ENCODE measurements at places on chromosomes 1 and 21.

DNA sequence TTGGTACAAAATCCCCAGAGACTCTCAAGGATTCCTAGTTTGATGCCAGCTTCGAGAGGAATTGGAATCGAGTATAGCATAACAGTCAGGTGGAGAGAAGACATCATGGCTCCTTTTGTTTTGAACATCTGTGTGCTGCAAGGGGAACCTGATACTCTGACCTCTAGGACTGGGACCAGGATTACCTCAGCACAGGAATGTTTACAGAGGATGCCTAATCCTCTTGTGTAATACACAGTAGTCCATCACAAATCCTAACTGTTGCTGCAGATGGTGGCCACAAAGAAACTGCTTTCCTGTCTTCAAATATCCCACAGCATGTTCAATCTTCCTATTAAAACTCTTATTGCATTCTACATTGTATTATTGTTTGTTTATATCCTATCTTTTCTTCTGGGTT is 111.8 kb upstream of the PRMT6 start:
- no peaks in the 10 kb centered on the region for H3K36me3 ChIP-seq
- H3K27me3 ChIP-seq, result no peaks in the 10 kb centered on the region
- H3K4me3 ChIP-seq, result no peak overlapping the region
- H3K4me1 ChIP-seq, result no peaks in the 10 kb centered on the region
- DNase-seq, result no peak

- H3K4me1 ChIP-seq, result peaks cover 4% of the 10 kb centered on the region
- no peak for DNase-seq
- H3K36me3 ChIP-seq, result no peaks in the 10 kb centered on the region
- no peak overlapping the region for H3K27ac ChIP-seq
These were observed 43.0 kb downstream of the TNFRSF8 start for GRCh38 chr1:12106153-12106552.

GRCh38 chr1:79575424-79575823 is 568.9 kb upstream of the ADGRL4 start:
- no peak overlapping the region for H3K27ac ChIP-seq
- H3K27me3 ChIP-seq, result no peaks in the 10 kb centered on the region
- no peaks in the 10 kb centered on the region for H3K36me3 ChIP-seq

GRCh38 chr1:151993734-151994496 is at the start of gene S100A10:
Gene S100A10, minus strand, starts transcription at chr1:151993859. Its CDS starts 7,629 bp downstream, at chr1:151986230.
- no peaks in the 10 kb centered on the region for H3K27me3 ChIP-seq
- H3K27ac ChIP-seq, result peak within 1 kb of the TSS; percentile 98
- H3K36me3 ChIP-seq, result no peaks in the 10 kb centered on the region
- peaks cover 48% of the 10 kb centered on the region for H3K4me1 ChIP-seq

- H3K36me3 ChIP-seq, result peaks cover 34% of the 10 kb centered on the region
- peaks cover 12% of the 10 kb centered on the region for H3K4me1 ChIP-seq
- no peak for DNase-seq
- no peak overlapping the region for H3K27ac ChIP-seq
These were observed 26.5 kb downstream of the GPR137B start for GRCh38 chr1:236168716-236169429.

GRCh38 chr1:2411801-2412394 is 466 bp downstream of the PEX10 start:
- H3K4me1 ChIP-seq, result peaks cover 23% of the 10 kb centered on the region
- peaks cover 9% of the 10 kb centered on the region for H3K27me3 ChIP-seq
- no peak for DNase-seq
- H3K27ac ChIP-seq, result peak overlapping the region; percentile 78
- peak overlapping the region; percentile 87 for H3K4me3 ChIP-seq

- peaks cover 14% of the 10 kb centered on the region for H3K27me3 ChIP-seq
- H3K4me1 ChIP-seq, result no peaks in the 10 kb centered on the region
- H3K36me3 ChIP-seq, result no peaks in the 10 kb centered on the region
- H3K27ac ChIP-seq, result no peak overlapping the region
- no peak for DNase-seq
These were observed 209.2 kb downstream of the MATN1 start for GRCh38 chr1:30514137-30514654.

DNA sequence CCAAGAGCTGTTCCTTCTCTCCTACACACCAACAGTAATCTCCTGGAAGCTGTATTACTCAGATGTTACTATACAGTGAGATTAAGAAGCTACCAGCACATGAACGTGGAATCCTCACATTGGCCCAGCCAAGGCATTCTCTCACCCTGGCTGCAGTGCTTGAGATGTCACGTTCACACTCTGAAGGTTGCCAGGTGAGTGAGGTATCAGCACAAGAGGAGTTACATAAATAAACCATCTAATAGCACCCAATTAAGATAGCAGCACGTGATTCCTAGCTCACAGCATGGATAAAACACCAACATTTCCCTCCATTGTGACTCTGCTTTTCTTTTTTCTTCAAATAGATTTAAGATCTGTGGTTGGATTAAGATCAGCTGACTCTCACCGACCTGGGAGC is 182.8 kb downstream of the PLPP3 start:
- peak overlapping the region; percentile 82 for H3K27ac ChIP-seq
- H3K36me3 ChIP-seq, result no peaks in the 10 kb centered on the region
- no peaks in the 10 kb centered on the region for H3K27me3 ChIP-seq
- no peak for DNase-seq

DNA sequence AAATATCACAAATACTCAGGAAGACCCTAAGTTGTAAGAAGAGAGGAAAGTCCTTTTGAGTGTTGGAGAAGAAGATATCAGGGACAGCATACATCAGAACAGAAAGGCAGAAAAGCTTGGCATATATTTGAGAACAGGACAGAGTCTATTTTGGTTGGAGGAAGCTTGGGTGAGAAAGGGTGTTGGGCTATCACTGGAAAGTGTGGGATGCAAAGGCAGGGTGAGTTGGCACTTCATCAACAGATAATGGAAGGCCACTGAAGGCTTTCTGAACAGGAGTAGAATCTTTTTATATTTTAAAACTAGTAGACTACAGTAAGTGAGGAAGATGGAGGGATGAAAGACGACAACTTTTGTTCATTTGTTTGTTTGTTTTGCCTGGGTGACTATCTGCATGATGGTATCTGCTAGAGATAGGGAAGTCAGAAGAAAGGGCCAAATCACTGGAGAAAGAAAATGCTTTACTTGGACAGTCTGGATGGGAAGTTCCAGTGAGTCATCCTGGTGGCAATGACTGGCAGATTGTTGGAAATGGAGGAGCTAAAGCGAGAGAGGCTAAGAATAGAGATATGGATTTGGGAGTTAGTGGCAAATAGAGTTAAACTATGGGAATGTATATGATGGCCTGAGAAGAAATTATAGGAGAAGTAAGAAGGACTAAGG is 33.7 kb upstream of the KCNA2 start:
- H3K36me3 ChIP-seq, result no peaks in the 10 kb centered on the region
- DNase-seq, result no peak
- H3K27me3 ChIP-seq, result peaks cover 49% of the 10 kb centered on the region
- H3K4me3 ChIP-seq, result no peak overlapping the region

All from mesothelial cell of epicardium (in vitro differentiated cells).